ENCODE measurements at places on chromosomes 3 and 15.

DNA sequence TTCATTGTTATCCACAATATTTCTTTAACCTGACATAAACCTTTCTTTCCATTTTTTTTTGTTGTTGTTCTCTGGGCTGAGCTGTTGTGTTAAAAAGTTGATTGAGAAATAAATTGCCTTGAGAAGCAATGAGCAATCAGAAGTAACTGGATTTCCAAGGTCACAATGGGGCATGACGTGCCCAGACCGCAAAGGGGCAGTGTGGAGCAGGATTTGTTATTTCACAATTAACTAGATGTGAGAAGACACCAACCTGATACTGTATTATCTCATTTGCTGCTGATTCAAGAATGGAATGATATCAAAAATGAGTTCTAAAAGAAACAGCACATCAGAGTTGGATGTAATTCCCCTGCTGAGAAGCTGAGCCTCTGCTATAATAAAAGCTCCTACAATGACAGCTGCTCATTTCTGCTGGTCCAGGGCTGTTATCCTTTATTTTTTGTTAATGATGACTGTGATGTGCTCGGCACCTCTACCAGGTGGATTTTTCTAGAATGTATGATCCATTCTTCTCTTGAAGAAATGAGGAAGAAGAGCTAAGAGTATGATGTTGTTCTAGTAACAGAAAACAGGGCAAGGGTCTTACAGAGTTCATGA, 28.1 kb downstream of the CPNE4 start:
- DNase-seq, result no peak

GRCh38 chr3:73893089-73893488, 268.3 kb upstream of the PDZRN3 start:
- DNase-seq, result no peak

DNA sequence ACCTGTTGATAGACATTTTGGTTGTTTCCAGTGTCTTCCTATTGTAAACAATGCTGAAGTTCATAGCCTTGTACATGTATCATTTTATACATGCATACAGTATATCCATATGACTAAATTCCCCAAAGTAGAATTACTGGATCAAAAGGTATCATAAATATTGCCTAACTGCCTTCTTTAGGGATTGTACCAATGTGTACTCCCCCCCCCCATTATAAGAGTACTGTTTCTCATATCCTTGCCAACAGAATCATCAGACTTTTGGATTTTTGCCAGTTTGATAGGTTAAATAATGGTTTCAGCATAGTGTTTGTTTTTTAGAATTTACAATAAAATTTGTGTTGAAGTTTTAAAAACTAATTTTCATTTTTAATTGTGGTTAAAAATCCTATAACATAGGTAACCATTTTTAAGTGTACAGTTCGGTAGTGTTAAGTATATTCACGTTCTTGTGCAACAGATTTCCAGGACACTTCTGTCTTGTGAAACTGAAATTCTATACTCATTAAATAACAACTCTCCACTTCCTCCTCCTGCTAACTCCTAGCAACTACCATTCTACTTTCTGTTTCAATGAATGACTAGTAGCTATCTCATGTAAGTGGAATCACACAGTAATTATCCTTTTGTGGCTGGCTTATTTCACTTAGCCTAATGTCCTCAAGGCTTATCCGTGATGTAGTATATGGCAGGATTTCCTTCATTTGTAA, 30.8 kb upstream of the MAP3K13 start:
- peak; percentile 82 for DNase-seq

DNA sequence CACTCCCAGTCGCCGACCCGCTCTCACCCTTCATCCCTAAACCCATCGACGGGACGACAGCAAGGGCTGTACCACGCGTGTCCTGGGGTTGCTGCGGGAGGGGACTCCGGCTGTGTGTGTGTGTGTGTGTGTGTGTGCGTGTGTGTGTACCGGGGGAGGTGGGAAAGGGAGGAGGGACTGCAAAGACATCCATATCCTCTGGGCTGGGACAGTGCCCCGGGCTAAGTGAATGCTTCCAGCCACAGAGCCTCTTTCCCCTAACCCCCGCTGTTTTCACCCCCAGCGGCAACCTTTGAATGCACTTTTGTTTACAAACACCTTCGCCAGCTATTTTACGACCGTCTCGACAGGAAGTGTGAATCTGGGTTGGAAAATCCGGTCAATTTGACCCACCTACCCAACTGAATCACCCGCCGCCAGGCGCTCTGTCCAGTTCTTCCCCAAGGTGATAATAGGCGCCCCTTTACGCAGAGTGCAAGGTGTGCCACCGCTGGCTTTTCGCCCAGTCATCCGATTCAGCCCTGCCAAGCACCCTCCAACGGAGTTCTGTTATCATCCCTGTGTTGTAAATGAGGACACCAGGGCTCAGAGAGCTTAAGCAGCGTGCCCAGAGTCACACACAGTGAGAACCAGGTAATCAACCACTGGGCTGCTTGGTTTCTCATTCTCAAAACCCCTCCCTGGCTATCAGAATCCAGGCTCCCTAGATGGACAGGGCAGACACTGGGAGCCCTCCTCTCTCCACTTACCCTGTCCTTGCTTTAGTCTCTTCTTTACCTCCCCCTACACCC, 739 bp upstream of the AMOTL2 start:
- DNase-seq, result peak; percentile 26

- DNase-seq, result no peak
Measured at GRCh38 chr3:128936341-128936740, 56.9 kb downstream of the ACAD9 start.

GRCh38 chr3:122443090-122443489, 27.2 kb upstream of the WDR5B start:
- DNase-seq, result no peak

GRCh38 chr3:172259111-172259541, 189.1 kb downstream of the GHSR start:
- no peak for DNase-seq

DNA sequence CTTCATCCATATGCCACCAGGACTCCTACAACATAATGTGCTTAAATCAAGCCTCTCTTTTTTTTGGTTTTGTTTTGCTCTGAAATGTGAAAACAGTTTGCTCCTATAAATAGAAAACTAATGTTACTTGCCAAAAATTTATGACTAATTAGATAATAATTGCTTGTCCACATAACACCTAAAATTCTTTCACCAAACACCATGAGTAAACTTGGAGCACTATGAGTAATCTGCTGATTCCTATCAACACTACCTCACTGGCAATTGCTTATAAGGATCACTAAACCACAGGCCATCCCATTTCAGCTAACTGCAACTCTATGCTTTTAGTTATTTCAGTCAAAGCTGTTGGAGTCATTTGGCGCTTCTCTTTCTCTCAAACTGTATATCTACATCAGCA, 252.7 kb downstream of the EPHA3 start:
- no peak for DNase-seq

DNA sequence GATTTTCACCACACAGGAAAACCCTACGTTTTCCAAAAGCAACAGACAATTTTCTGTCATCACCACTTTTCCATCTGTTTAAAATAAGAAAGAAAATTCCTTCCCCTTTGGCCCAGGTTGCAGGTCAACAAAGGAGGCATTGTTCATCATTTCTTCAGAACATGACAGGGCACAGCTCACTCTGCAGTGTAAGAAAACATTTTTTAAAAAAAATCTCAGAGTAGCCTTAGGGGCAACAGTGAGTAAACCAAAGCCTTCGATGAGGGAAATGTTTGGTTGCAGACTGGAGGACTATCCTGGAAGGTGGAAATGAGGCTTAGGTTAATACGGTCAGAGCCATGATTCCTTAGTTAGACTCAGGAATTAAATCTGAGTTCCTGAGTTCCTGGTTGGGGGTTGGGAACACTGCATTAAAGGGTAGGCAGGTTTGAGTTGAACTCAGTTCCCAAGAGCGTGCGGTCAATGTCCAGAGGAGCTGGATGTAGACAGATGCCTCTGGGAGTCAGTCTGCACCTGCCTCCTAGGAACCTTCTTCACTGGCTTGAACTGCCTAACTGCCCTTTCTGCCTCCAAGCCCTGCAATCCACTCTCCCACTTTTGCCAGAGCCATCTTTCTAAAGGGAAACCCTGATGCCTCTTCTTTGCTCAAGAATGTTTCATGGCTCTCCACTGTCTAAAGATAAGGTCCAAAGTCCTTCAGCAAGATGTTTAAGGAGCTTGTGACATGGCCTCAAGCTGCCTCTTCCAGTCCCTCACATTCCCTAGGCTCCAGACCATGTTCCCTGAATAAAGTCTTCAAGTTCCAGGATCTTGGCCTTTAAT, 3.3 kb upstream of the HES1 start:
- no peak for DNase-seq

DNA sequence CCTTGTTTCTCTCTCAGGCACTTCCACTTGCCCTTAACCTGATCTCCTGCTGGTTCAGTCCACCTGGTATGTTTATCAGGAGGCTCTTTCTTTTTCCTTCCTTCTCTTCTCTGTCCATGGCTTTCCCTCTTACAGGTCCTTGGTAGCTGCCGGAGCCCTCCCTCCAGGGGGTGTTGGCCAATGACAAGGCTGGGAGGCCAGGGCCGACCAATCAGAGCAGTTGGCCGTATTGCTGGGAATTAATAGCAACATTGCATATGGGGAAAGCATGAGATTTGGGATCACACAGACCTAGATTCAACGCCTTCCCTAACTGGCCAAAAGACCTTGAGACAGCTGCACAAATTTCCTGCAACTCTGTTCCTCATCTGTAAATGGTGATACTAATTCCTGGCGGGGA, 62.4 kb downstream of the CEMIP start:
- DNase-seq, result no peak

GRCh38 chr15:73398861-73399260, 30.1 kb upstream of the HCN4 start:
- no peak for DNase-seq

DNA sequence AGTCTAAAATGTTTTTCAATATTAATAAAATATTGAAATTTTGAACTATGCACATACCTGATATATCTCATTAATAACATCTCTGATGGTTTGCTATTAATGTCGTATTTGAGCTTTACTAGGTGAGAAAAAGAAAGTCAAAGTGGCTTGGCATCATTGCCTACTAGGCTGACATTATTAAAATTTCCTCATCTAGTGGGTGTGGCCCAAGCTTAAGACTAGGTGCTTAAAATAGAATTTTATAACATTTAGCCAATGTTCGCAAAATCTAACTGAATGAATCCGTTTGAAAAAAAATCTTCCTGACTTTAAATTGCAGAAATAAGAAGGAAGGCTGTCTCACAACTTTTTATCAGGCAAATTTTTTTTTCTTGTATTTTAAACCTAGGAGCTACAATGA, 46.1 kb downstream of the ABI3BP start:
- DNase-seq, result no peak

GRCh38 chr15:42800731-42801474, 64.0 kb upstream of the CDAN1 start:
- no peak for DNase-seq

DNA sequence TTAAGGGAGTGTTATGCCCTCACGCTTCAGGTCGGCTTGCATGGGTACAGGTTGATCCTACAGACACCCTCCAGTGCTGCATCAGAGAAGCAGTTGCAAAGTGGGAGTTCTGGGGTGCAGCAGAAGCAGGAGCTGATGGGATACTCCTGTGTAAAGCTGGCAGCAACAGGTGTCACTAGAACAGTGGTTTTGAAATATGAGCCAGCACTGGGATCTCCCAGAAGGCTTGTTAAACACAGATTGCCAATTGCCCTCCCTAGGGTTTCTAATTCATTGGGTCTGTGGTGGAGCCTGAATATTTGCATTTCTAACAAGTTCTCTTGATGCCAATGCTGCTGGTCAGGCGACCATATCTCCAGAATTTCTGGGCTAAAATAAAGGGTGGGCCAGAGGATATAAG, 350.4 kb downstream of the CLSTN2 start:
- DNase-seq, result no peak

- DNase-seq, result no peak
Measured at GRCh38 chr3:46668591-46668990, 24.9 kb downstream of the ALS2CL start.

GRCh38 chr3:171018156-171018935, 8.2 kb downstream of the SLC2A2 start:
- no peak for DNase-seq

GRCh38 chr3:131901686-131902085, 133.1 kb downstream of the CPNE4 start:
- no peak for DNase-seq

GRCh38 chr3:160607826-160608225, 42.5 kb upstream of the KPNA4 start:
- DNase-seq, result no peak

GRCh38 chr15:40944510-40945296, 8.6 kb upstream of the CHAC1 start:
- peak; percentile 30 for DNase-seq

DNA sequence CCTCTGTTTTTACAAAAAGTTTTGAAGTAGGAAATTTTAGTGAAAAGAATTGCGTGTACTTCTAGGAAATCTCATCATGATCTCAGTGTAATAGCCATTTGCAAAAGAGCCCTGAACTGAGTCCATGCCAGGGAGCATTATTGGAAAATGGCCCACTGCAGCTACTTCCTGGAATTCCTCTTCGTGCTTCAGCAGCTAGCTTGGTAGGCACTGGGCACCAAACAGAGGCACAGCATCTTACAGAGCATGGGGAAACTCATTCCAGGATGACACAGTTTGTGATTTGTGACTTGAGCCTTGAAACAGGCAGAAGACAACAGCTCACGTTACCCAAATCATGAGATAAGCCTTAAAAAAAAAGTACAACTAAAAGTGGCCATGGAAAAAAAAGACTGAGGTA, 179.1 kb downstream of the WDR72 start:
- no peak for DNase-seq

- no peak for DNase-seq
Measured at GRCh38 chr3:124812291-124813265, 74.6 kb downstream of the ITGB5 start.

- no peak for DNase-seq
Measured at GRCh38 chr3:71453822-71454511, 129.6 kb downstream of the FOXP1 start.

GRCh38 chr3:155391551-155391958, 98.1 kb upstream of the STRIT1 start:
- no peak for DNase-seq

- DNase-seq, result no peak
Measured at GRCh38 chr3:57019057-57019456, 41.4 kb upstream of the SPATA12 start.

DNA sequence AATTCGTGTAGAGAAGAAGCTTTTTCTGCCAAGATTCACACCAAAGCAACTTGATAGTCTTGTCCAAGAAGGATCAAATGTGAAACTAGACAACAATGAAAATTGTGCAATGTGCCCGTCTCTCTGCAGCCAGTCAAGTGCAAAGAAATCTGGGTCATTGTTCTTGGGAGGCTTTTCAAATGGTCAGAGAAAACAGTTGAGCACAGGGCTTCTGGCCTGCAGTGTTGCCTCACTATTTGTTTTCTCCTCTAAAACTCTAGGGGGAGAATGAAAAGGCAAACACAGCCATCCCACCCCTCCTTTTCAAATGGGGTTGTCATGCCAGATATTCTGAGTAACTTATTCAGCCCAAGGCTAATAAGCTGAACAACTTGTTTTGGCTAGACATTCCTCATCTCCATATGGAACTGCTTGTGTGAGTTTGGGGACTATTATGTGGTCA, 417.6 kb upstream of the CDIN1 start:
- DNase-seq, result no peak

DNA sequence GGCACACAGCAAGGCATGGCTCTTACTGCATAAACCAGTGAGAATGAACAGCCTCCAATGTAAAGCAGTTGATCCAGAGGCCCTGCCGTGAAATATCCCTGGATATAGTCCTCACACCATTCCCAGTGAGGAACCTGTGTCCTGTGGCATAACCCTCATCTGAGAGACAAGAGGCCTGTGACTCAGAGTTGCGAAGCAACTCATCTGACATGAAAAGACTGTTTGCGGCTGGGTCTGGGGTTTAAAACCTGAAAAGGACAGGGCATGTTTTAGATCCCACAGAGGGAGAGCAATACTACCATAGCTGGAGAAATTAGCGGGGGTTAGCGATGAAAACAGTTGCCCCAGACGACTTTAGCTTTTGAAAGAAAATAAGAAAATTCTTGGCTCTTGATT, 165.3 kb upstream of the BHLHE40 start:
- DNase-seq, result no peak
